CD8-positive, alpha-beta T cell (primary cell): ENCODE measurements at places on chromosomes 6 and 20.

DNA sequence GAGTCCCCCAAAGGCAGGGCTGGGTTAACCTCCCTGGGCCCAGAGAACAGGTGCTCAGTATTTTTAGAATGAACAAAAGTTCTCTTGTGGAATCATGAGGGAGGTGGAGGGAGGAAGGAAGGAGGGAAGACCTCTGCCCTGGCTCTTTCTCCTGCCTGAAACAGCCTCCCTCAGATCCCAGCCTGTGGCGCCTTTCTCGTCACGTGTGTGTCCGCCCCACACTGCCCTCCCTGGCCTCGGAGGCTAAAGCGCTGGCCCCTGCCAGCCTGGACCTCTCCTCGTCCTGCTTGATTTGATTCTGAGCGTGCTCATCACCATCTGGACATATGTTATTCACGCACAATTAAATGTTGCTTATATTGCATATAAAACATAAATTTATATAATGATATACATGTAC, 40.9 kb downstream of the PHACTR3 start:
- DNase-seq: no peak

GRCh38 chr20:24235296-24236175, 233.9 kb upstream of the SYNDIG1 start:
- DNase-seq: no peak

- no peak for DNase-seq
Observed at GRCh38 chr6:13573669-13574110, 711 bp upstream of the SIRT5 start.

- no peak for DNase-seq
Observed at GRCh38 chr20:9287826-9288225, 218.9 kb downstream of the PLCB4 start.

DNA sequence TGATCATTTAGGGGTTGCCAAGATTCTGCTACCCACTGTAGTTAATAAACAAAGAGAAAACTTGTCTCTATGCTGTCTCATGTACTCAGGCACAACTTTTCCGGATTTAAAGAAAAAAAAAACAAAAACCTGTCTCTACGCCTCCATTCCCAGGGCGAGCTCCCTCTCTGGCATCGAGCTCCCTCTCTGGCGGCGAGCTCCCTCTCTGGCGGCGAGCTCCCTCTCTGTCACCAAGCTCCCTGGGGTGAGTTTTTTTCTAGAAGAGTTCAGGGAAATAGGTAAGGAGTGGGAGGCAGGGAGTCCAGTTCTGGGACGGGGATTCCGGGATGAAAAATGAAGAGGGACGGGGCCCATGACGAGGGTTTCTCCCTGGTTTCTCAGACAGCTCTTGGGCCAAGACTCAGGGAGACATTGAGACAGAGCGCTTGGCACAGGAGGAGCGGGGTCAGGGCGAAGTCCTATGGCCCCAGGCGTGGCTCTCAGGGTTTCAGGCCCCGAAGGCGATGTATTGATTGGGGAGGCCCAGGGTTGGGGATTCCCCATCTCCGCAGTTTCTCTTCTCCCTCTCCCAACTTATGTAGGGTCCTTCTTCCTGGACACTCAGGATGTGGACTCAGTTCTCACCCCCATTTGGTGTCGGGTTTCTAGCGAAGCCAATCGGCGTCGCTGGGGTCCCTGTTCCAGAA, 16.5 kb upstream of the HLA-A start:
- no peak for DNase-seq

GRCh38 chr20:57383447-57384347, 7.5 kb upstream of the RBM38 start:
- DNase-seq: no peak

- DNase-seq: no peak
Observed at GRCh38 chr6:99195986-99196655, 153.4 kb downstream of the FAXC start.

- DNase-seq: no peak
Observed at GRCh38 chr6:49540614-49541013, 9.9 kb upstream of the C6orf141 start.

DNA sequence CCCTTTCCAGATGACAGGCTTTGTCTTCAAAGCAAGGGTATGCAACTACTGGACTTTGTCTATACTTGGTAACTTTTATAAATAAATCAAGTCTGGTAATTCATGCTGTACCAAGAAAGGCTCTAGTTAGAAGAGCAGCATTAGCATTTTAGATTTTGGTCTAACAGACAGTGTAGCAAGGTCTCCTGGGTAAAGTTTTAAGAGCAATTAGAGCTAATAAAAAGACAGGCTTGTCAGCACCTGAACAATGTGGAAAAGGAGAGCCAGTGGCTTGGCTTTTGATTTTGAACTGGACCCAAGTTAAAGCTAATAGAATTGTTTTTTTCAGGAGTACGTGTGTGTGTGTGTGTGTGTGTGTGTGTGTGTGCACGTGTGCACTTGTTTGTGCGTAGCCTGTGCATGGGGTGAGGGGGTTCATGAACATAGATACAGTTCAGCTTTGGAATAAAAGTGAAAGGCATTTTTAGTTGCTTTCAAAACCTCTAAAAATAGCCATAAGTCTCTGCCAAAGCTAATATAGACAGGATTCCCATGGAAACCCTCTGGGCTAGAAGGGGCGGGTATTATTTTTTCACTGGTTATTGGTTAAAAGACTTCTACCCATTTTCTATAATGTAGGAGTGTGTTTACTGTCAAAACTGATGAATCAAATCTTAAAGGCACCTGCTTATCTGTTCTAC, 138.4 kb downstream of the KCNQ5 start:
- no peak for DNase-seq
